ENCODE measurements at places on chromosomes 2 and 18.

DNA sequence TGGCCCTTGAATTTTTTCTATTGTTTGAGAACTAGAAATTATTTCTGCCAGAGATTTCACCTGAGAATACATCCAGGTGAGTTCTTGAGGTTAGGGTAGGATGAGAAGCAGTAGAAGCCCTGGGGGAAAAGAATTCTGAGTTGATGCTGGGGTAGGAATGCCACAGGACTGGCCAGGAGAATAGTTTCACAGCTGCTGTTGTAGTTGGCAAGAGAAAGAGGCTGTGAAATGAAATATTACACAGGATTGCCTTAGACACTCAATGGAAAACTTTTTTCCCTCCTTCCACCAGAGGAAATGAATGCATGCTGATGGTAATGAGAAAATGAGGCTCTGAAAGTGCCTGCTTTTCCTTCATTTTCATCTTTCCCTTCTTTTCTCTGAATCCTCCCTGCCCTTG is 54.6 kb downstream of the PRKCE start:
- no peak for DNase-seq

DNA sequence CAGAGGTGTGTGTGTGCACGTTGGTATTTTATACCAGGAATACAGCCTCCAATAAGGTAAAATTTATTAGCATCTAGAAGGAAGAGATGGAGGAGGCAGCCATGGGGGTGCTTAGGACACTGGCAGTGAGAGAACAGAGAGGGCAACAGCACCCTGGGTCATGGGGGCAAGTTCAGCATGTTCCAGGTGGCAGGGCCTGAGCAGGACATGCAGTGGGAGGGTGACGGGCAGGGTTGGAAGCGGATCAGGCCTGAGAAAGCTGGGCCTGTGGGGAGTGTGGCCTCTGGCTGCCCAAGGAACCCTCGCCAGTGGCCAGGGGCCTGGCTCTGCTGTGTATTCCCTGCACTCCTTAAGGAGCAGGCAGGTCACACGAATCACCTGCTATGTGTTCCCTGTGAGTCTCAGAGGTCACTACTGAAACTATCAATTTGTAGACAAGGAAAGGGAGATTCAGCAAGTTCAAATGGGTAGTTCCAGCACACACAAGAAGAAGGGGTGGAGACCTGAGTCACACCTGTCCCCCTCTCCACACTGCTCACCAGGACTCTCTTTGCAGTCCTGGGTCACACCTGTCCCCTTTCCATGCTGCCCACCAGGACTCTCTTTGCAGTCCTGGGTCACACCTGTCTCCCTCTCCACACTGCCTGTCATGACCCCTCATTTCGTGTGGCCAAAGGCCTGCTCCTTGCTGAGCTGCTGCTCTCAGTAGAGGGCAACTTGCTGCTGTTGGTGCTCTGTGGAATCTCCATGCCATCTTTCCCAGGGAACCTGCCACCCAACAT is 463.9 kb upstream of the HS6ST1 start:
- DNase-seq = no peak

GRCh38 chr2:12556762-12557161 is 160.0 kb upstream of the TRIB2 start:
- no peak for DNase-seq

DNA sequence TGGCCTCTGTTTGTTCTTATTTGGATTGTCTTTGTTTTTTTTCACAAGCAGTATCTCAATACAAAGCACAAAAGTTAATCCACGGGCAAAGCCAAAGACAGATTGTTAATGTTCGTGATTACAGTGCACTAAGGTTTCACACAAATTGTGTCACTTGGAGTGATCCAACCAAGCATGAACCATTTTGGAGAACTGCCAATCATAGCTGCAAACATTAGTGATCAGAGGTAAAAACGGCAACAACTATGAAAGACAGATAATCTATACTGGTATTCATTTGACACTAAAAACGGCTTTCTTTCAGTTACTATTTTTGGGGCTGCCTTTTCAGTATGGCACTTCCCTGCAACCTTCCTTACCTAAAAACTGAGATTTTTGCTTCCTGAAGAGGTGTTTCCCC is 213.1 kb upstream of the GULP1 start:
- no peak for DNase-seq

DNA sequence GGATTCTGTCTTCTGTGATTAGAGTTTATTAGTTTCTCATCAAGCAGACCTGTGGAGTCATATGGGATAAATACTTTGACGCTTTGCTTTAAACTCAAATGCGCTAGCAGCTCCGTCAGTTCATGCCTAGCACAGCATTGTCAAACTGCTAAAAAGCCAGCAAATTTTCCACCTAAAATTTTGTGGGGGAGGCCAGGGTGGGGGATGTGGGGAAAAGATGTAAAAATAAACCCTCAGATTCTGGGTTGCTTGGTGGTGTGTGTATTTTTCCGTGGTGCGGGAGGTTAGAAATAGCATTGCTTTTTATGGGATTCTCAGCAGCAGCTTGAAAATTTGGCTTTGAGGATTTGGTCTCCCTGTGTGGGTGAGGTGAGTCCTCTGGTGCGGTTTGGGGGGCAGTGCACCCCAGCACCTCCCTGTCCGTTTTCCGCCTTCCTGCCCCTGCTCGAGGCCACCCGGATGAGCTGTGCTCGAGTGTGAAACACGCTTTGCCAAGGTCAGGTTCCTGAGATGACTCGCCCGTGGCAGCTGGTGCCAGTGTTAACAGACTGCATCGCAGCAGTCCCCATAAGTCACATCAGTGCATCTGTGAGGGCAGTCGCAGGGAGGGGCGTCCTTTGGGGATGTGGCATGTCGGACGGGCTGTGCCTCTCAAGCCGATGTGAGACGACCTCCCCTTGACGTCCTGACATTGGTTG is 65.9 kb downstream of the LDLRAD4 start:
- no peak for DNase-seq

DNA sequence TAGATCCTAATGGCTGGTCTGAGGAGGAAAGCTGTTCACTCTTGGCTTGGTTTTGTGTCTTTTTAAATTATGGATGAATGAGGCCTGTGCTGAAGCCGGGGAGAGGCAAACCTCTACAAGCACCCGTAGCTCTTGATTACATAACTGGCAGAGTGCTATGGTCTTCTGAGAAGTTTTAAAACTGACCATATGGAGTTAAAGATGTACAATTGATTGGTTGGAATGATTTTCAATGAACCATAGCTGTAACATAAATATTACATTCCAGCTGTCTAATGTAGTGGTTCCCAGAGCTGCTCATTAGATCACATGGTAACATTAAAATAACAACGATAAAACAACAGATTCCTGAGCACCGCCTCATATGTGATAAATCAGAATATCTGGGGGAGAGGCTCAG is 71.1 kb upstream of the MAP4K3 start:
- DNase-seq = no peak

- no peak for DNase-seq
Observed at GRCh38 chr18:55547705-55548056, 40.3 kb downstream of the TCF4 start.

- no peak for DNase-seq
Observed at GRCh38 chr18:13178976-13179375, 39.6 kb upstream of the LDLRAD4 start.

GRCh38 chr2:74052732-74053710 is 68.3 kb downstream of the TET3 start:
- DNase-seq = no peak

- no peak for DNase-seq
Observed at GRCh38 chr2:66437691-66438497, 3.0 kb downstream of the MEIS1 start.

DNA sequence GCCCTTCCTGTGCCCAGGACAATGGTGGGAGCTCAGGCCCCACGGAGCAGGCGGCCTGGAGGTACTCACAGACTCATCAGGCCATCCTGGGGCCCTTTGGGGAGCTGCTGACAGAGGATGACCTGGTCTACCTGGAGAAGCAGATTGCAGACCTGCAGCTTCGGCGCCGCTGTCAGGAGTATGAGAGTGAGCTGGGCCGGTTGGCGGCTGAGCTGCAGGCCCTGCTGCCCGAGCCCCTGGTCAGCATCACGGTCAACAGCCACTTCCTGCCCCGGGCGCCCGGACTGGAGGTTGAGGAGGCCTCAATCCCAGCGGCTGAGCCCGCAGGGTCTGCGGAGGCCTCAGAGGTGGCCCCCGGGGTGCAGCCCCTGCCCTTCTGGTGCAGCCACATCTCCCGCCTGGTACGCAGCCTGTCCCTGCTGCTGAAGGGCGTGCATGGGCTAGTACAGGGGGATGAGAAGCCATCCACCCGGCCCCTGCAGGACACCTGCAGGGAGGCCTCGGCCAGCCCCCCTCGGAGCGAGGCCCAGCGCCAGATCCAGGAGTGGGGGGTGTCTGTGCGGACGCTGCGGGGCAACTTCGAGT is 8.3 kb upstream of the KLHL30 start:
- no peak for DNase-seq

GRCh38 chr18:42509750-42510415 is 554.8 kb downstream of the PIK3C3 start:
- DNase-seq = no peak

GRCh38 chr2:54803783-54804751 is 80.6 kb downstream of the EML6 start:
- no peak for DNase-seq

DNA sequence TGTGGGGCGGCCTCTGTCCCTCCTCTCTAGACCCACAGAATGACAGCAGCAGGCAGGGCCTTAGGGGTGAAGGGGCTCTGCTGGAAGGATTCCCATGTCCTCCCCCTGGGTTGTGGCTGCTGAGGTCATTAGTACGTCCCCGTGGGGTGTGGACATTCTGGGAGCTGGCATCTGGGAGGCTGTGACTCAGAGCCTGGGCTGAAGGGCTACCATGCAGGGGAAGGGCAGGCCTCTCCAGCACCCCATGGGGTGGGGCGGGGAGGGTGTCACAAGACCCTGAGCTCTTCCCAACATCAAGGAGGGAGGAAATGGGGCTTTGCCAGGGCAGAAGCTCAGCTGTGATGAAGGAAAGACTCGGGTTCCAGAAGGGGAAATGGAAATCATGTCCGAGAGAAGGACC is 105.8 kb upstream of the SMAD2 start:
- no peak for DNase-seq

DNA sequence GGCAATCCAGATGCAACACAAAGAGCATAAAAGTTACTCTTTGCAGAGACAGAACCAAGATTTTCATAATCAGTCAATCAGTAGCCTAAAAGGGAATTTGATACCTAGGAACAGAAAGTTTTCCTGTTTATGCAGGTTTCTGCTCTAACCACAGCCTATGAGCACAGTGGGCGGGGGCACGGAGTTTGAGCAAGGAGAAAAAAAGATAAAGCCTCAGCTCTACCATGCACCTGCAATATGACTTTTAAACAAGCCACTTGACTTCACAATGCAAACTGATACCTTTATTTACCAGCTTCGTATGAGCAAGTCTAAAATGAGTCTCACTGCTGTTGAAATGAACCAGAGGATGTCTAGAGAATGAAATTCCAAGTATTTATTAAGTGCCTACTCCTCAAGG is 5.6 kb upstream of the LRATD1 start:
- DNase-seq = no peak

DNA sequence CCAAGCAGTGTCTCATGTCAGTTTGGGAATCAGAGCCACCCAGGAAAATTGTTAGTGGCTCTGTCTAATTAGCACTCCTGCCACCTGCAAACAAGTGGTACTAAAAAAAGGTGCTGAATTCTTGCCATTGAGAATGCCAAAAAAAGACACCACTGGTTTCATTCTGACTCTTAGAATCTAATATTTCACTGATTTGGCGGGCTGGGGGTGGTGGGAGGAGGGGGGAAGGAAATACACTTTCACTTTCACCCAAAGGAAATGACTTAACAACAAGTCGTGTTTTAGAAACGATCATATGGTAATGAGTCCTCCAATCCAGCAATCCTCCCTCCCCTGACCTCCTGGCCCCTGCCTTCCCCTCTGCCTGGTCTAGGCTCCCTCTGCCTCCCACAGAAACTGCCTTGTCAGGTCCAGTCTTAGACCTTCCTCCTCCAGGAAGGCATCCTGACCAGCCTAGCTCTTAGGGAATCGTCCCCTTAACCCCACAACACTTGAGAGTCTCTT is 4.4 kb upstream of the KLHL29 start:
- DNase-seq = no peak

DNA sequence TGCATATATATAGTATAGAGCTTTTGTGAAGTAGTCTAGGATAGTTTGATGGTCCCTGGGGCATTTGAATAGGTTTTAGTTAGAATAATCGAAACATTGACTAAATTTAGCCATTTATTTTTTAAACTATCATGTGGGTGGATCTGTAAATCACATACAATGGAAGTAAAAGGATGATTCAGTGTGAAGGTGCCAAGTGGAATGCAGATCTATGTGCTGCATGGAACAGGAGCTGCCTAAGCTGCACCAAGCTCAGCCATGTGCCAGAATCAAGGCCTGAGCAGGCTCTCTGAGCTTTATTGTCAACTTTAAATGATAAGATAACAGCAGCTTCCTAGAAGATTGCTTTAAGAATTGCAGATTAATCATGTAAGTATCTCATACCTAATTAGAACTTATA is 1996.2 kb upstream of the PIK3C3 start:
- no peak for DNase-seq

DNA sequence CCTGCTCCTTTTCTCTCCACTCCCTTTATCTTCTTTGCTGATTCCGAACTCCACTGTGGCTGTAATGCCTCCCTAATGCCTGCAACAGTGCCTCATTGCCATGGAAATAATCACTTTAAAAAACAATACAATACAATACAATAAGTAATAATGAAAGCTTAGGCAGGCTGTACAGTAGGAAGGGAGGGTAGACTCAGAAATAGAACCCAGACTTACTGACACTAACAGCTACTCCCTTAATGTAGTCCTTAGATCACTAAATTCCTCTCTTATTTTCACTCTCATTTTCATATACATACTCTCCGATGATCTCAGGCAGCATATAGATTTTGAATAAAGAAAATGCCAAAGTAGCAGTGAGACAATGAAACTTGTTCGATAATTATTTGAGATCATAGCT is 70.2 kb downstream of the DLGAP1 start:
- no peak for DNase-seq

DNA sequence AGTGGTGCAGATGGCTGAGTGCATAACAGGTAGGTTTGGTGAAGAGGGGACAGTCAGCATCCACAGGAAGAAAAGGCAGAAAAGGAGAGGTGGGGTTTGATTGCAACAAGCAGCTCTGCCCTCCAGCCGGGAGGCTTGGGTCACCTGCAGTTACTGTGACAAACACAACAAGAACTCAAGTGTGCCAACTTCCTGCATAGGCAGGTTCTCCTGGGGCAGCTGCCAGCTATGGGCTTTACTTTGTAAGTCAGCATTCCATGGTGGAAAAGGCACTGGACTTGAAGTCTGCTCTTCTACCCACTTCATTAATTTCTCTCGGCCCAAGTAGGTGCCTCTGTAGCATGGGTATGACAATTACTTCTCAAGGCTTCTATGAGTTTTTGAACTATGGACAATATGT is 98.9 kb downstream of the MYT1L start:
- DNase-seq = no peak

Measured in Caco-2 (cell line).